Natural killer cell (primary cell): ENCODE measurements at places on chromosomes 16 and 17.

DNA sequence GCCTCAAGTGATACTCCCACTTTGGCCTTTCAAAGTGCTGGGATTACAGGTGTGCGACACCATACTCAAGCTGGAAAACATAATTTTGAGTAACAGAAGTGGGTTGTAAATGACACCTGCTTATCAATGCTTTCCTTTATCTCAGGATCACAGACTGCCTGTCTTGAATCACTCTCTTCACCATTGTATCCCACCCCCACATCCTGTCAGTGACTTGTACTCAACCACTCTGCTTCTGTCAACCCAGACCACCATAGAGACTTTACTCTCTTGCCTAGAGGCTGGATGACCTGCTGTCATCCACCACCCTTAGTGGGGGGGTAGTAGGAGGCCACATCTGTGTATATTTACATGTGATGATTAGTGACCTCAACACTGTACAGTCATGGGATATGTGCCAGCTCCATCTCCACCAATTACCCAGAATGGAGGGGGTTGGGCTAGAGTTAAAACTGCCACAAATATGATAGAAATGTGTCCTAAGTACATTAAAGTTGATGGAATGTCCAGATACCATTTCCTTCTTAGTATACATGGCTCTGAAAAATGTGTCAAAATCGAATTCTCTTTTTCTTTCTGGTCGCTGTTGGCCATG is 338.7 kb downstream of the GRIN2A start:
- no peaks in the 10 kb centered on the region for H3K4me1 ChIP-seq
- H3K27ac ChIP-seq, result no peak overlapping the region
- no peak for DNase-seq
- no peaks in the 10 kb centered on the region for H3K36me3 ChIP-seq
- H3K4me3 ChIP-seq, result no peak overlapping the region

DNA sequence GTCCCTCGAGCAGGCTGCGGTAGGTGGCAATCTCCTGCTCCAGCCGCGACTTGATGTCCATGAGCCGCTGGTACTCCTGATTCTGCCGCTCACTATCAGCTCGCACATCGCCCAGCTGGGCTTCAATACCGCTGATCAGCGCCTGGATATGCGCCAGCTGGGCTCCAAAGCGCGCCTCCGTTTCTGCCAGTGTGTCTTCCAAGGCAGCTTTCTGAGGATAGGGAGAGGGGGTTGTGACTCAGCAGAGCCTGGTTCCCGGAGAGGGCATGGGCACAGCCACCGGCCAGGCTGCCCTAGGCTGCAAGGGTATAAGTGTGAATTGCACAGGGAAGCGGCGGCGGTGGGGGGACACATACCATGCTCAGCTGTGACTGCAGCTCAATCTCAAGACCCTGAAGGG is 4.3 kb downstream of the KRT19 start:
- H3K4me3 ChIP-seq, result no peak overlapping the region
- DNase-seq, result no peak
- no peak overlapping the region for H3K27ac ChIP-seq
- peaks cover 18% of the 10 kb centered on the region for H3K27me3 ChIP-seq
- no peaks in the 10 kb centered on the region for H3K36me3 ChIP-seq

- peaks cover 5% of the 10 kb centered on the region for H3K4me1 ChIP-seq
- no peak overlapping the region for H3K4me3 ChIP-seq
- H3K27ac ChIP-seq, result no peak overlapping the region
- no peak for DNase-seq
- no peaks in the 10 kb centered on the region for H3K36me3 ChIP-seq
- H3K27me3 ChIP-seq, result no peaks in the 10 kb centered on the region
Observed at GRCh38 chr17:76434870-76435269, 18.1 kb downstream of the UBE2O start.

- H3K27ac ChIP-seq, result no peak overlapping the region
- H3K27me3 ChIP-seq, result no peaks in the 10 kb centered on the region
- H3K4me3 ChIP-seq, result no peak overlapping the region
- H3K4me1 ChIP-seq, result peaks cover 16% of the 10 kb centered on the region
- DNase-seq, result no peak
Observed at GRCh38 chr17:64131606-64132270, 1.8 kb upstream of the ERN1 start.

GRCh38 chr16:78659216-78659615 is 559.8 kb downstream of the WWOX start:
- H3K4me1 ChIP-seq, result no peaks in the 10 kb centered on the region
- H3K4me3 ChIP-seq, result no peak overlapping the region
- no peak overlapping the region for H3K27ac ChIP-seq
- no peaks in the 10 kb centered on the region for H3K36me3 ChIP-seq
- DNase-seq, result no peak

DNA sequence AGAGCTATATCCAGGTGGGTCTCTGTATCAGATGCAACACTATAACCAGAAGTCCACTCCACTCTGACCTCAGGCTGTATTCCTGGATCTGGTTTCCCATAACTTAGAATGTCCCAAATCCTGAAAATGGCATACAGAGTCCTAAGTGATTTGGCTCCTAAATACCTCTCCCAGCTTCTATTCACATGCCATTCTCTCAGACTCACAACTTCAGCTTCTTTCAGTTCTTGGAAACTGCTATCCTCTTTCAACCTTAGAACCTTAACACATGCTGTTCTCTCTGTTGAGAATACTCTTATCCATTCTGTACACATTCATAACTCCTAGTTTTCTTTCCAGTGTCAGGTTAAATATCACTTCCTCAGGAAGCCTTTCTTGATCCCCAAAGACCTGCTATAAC is 132.0 kb downstream of the BRIP1 start:
- no peak overlapping the region for H3K27ac ChIP-seq
- no peaks in the 10 kb centered on the region for H3K4me1 ChIP-seq
- no peak overlapping the region for H3K4me3 ChIP-seq
- no peak for DNase-seq
- H3K36me3 ChIP-seq, result no peaks in the 10 kb centered on the region
- no peaks in the 10 kb centered on the region for H3K27me3 ChIP-seq

GRCh38 chr16:86524029-86524428 is 13.7 kb downstream of the FOXF1 start:
- peaks cover 11% of the 10 kb centered on the region for H3K4me1 ChIP-seq
- H3K27me3 ChIP-seq, result peaks cover 11% of the 10 kb centered on the region
- no peak overlapping the region for H3K4me3 ChIP-seq
- H3K36me3 ChIP-seq, result no peaks in the 10 kb centered on the region
- no peak for DNase-seq

GRCh38 chr17:82180776-82181528 is 31.7 kb downstream of the CCDC57 start:
- DNase-seq, result no peak
- no peak overlapping the region for H3K4me3 ChIP-seq
- H3K27me3 ChIP-seq, result no peaks in the 10 kb centered on the region
- H3K4me1 ChIP-seq, result no peaks in the 10 kb centered on the region
- H3K36me3 ChIP-seq, result peaks cover 8% of the 10 kb centered on the region

DNA sequence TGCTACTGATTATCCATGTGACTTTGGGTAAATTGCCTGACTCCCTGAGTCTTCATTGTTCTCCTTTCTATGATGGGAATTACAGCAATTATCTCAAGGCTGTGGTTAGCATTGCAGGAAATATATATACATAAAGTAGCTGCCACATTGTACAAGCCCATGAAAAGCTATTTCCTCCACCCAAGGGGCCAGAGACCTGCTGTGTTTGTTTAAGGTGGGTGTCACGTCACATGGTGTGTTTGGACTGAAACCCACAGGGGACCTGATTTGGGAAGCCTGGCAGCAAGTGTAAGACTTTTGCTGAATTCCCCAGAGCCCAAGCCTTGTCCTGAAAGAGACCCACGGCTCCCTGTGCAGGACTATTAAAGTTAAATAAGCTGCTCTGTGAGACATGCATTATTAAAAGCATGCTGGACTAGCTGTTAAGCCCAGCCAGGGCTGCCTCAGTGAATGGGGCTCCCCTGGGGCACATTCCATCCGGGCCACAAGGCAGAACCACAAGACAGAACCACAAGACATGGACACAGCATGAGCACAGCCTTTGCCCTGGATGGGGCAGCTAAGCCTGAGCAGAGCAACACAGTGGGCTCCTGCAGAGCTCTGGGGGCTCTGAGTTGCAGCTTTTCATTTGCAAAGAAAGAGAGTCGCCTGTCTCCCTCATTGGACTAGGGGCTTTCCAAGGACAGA is 148.9 kb downstream of the SPACA3 start:
- H3K36me3 ChIP-seq, result no peaks in the 10 kb centered on the region
- no peak overlapping the region for H3K27ac ChIP-seq
- H3K4me1 ChIP-seq, result no peaks in the 10 kb centered on the region
- no peak for DNase-seq

DNA sequence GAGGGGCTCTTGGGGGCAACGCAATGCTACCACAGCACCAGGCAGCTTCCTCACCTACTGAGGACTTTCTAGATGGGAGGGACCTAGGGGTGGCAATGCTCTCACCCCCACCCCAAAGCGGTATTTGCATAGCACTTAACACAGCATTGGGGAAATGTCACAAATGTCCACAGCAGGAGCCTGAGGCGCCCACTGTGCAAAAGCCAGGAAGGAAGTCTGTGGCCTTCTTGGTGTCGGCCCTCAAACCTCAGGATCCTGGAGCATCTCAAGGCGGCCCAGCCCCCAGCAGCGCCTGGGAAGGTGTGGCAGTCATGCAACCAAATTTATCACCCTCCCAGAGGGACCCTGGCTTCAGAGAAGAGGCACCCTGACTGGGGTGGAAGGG is 45.3 kb downstream of the WNT3 start:
- no peaks in the 10 kb centered on the region for H3K36me3 ChIP-seq
- no peak overlapping the region for H3K27ac ChIP-seq
- DNase-seq, result peak; percentile 19
- peaks cover 7% of the 10 kb centered on the region for H3K27me3 ChIP-seq
- H3K4me1 ChIP-seq, result peaks cover 40% of the 10 kb centered on the region
